ENCODE measurements at places on chromosomes 3 and 15.

GRCh38 chr15:50163719-50164410 is 18.1 kb upstream of the SLC27A2 start:
- no peak for DNase-seq

GRCh38 chr15:33956397-33956796 is 11.9 kb upstream of the CHRM5 start:
- no peak for DNase-seq

DNA sequence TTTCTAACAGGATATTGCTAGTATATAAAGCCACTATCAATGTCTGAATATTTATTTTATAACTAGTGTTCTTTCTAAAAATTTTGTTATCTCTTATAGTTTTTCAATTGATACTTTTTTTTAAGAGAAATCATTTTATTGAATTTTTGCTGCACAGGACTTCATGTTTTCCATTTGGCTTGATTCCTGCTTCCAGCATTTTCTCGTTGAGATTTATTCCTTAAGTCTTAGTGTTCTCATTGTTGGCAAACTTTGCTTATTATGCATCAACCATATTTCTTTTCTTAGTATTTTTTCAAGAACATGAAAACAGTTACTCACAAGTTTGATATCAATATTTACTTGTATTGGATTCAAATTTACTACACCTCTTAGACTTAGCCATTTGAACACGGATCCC is 113.4 kb downstream of the UNC13C start:
- DNase-seq, result no peak

DNA sequence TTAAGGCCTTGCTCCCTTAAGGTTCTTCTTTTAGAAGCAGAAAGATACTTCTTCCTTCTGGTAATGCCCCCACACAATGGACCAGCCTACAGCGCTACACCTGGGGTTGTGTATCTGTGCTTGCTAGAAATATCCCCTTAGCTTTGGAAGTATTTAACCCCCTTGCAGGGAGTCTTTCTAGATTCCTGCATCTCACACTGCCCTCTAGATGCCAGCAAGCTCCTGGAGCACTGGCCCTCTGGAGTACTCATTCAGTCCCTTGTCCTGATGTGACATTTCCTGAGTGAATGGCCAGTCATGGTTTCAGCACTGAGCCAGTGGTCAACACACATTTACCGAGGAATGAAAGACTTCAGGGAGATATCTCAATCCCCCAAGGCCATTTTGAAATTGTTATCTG is 30.4 kb upstream of the RBP2 start:
- no peak for DNase-seq

- no peak for DNase-seq
Measured at GRCh38 chr3:78863306-78864203, 904.2 kb downstream of the ROBO1 start.

GRCh38 chr15:68797599-68798345 is 22.9 kb downstream of the ANP32A start:
- DNase-seq, result no peak

DNA sequence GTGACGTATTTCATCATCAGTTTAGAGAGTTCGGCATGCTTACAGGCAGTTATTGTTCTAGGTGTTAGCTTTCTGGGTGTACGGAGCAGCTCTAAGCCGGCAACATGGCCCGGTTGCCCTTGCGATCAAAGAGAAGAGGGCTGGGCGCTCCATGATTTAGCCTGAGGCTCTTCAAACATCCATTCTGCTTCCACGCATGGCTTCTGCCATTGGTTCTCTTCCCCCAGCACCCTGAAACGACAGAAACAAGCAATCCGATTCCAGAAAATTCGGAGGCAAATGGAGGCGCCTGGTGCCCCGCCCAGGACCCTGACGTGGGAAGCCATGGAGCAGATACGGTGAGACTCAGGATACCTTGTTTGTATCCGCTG is 574 bp downstream of the NGRN start:
- DNase-seq, result no peak

DNA sequence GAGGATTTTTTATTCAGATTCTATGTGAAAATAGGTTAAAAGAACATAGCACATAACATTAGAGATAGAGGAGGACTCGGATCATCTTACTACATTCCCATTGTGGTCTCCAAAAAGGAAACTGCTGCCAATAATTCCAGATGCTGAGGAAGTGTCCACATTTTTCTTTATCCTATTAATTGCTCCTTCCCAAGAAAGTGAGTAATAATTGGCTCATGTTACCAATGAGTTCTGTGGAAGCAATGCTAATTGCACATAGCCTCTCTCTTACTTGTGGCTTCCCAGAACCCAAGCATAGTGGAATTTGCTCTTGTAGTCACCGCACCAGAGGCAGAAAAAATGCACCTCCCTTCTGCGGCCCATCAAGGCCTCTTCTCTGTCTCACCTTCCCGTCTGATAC is 208.4 kb downstream of the PLOD2 start:
- peak; percentile 67 for DNase-seq

DNA sequence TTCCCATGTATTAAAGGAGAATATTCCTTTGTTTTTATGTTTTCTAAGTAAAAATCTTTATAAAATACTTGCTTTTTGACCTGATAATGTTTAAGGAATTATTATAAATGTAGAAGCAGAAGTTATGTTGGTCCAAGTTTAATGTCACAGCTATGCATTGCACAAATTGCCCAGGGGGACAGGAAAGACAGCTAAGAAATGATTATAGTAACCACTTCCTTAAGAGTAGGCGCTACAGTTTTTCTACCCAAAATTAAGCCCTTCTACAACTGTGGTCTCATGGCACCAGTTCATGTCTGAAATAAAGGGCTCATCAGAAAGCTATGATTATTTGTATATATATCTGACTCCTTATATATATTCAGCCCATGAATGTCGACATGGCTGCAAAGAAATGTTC is 176.4 kb downstream of the GBE1 start:
- no peak for DNase-seq

DNA sequence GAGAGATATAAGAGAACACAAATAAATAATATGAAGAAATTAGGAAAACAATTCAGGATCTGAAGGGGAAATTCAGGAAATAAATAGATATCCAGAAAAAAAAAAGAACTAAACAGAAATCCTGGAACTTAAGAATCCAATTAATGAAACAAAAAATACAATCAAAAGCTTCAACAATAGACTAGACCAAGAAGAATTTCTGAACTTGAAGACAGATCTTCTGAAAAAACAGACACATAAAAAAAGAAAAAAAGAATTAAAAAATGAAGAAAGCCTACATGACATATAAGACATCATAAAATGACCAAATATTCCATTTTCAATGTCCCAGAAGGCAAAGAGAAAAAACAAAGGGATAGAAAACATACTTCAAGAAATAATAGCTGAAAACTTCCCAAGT is 68.3 kb upstream of the IMPG2 start:
- DNase-seq, result no peak

DNA sequence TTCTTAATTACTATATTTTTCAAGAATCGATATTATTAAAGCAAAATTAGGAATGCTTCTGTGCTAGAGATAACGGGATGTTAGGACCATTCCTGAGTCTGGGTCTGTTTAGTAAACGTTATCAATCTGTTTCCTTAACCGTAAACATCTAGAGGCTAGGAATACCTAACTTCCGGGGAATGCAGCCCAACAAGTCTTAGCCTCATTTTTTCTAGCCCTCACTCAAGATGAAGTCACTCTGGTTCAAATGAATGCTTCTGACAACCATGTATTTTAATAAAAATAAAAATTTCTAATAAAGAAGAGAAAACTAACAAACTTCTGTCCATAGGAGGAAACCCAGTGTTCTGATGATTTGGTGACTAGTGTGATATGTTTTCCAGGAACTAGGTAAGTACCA is 11.1 kb upstream of the SELENOK start:
- no peak for DNase-seq

DNA sequence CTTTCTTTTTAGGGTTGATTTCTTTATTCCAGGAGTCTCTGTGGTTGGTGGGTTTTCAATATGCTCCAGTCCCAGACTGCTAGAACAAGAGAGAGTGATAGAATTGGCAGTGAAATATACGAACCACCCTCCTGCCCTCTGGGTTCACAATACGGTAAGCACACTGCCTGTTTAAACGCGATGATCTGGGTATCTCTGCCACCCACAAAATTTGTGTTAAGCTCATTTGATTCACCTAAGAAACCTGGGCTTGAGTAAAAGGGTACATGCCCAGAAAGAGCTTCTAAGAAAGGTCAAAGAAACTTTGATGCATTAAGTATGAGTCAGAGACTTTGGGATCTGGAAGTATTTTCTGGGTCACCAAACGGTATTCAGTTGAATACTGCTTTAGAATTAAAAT is 29.8 kb downstream of the OXNAD1 start:
- DNase-seq, result no peak

DNA sequence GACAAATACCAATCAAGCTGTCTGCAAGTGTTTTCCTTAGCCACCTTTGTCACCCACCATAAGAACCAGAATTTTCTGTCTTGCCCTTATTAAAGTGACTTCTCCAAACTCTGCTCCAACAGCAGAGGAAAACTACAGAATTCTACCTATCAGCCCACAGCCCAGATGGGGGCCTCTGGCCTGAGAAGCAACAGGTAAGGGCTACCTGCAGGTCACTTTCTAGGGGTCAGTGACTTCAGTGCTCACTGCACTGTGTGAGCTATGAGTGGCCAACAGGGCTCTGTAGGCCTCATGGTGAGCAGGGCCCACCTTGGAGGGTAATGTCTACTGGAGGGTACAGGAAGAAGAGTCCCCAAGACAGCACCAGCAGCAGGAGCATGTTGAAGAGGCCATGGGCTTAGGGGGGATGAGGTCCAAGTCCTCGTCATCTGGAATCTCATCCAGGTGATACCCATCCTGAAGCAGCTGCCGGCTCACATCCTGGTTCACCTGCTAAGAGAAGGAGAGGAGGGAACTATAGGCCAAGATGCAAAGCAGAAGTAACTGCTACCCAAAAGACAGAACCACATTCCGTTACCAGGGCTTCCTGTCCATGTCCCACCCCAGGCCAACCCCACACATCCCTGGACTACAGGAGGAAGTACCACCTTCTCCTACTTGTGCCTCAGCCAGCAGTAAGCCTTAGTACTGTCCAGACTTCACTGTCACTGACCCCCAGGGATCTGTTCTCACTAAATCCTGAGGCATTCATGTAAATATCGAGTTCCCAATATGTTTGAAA is 4.2 kb downstream of the FAM219B start:
- DNase-seq, result no peak

DNA sequence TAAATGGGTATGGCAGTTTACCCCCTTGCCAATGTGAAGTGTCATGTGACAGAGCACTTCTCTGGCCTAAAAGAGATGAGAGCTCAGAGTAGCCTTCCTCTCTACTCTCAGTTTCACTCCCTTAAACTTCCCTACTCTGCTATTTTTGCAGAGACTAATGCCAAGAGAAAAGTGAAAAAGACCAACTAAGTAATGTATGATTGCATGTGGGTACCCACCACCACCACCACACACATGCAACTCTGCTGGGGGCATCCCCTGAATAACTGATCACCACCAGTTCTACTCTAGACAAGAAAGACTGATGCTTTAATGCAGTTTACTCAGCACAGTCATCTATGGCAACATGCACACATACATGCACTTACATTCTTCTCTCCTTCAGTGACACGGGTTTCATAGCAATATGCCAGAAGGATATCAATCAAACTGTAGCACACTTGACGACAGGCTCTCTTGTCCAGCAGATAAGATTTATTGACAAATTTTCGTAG is 31.3 kb downstream of the SHQ1 start:
- no peak for DNase-seq

DNA sequence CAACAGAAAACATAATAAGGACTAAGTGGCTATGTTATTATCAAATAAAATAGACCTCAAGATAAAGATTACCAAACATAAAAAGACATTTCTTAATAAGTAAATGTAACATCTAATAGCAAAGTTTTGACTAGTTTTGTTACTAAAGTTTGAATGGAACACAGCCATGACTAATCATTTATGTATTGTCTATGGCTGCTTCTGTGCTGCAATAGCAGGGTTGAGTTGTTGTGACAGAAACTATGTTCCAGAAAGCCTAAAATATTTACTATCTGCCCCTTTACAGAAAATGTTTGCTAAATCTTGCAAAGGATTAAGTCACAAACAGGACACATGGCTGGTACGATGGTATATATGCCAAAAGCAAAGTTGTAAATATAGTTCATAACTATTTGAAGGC is 37.9 kb upstream of the MYH15 start:
- DNase-seq, result no peak

DNA sequence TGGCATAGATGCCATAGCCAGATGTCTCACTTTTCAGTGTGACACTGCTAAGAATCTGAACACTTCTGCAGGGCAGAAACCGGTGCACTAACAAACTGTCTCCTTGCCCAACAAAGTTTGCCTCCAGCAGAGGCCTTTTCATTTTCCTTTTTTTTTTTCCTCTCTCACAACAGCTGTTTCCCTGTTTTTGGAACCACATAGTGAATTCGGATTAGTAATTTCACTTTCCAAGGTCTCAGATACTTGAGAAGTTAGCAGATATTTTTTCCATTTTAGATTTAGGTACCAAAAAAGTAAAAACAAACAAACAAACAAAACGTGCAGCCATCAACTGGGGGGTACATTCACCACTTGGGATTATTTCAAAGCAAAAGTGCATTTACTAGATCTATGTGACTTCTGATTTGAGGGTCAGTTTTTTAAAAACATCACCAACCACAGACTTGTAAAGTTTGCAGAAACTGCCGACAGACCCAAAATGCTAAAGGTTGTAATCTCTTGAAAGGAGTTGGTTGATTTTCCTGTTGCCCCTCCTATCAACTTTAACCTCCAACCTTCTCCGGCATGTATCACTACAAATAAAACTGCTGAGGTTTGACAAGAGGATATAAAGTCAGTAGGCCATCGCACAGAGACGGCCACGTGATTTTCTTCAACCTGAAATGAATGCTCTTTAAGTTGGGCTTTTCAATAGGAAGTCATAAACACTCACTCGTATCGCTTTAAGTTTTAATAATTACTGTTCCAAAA is 169.1 kb downstream of the CDIN1 start:
- no peak for DNase-seq

DNA sequence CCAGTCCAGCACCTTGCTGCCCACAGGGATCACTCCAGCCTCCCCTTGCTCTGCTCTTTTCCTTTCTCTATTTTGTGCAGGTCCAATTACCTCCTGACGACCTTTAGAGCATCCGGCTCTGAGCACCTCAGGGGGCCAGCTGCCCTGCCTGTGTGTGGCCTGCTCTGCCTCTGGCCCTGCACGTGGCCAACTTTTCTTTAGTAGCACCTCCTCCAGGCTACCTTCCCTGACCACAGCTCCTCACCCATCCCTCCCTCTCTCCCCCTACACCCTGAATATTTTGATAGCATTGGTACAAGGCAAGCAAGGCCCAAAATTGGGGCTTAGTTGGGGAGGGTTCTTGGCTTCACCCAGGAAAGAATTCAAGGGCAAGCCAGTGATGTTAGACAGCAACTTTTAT is 66.9 kb upstream of the PRR20G start:
- no peak for DNase-seq

- no peak for DNase-seq
Measured at GRCh38 chr3:61768284-61769037, 207.1 kb downstream of the PTPRG start.

GRCh38 chr3:101833446-101833974 is 15.8 kb upstream of the NFKBIZ start:
- DNase-seq, result no peak

GRCh38 chr3:67018105-67018788 is 20.1 kb downstream of the KBTBD8 start:
- DNase-seq, result no peak

GRCh38 chr3:172859041-172859440 is 108.5 kb downstream of the ECT2 start:
- DNase-seq, result no peak

GRCh38 chr3:41288785-41289184 is 89.5 kb downstream of the CTNNB1 start:
- DNase-seq, result no peak

Measured in AG09319 (cell line).